Cortex of kidney (tissue), 1 donor: ENCODE measurements at places on chromosomes 3 and 15.

GRCh38 chr3:191775451-191776233, 314.7 kb downstream of the PYDC2 start:
- no peak for DNase-seq

DNA sequence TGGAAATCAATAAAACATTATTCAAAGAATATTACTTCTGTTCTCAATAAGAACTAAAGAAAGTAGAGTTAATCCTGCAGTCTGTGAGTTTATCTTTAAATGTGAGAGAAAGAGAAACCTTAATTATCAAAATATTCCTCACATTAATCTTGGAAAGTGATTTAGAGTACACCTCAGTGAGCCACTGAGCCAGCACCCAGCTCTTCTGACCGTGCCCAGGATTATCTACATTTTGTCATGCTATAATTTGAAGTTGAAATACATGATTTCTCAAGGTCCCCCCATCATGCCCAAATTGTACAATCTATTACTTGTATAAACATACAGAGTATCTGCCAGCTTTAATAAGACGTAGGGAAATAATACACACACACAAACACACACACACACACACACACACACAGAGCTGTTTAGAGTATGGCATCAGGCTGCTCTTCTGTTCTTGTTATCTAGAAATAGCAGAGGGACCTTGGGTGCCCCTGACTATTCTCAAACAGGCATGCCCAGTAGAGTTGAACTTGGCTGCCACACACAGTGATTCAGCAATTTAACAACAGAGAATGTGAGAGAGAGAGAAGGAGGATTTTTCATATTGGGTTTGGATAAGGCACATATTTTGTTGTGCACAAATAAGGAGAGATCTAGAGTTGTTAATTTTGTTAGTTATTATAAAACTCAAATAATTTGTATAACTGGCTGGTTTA, 74.4 kb downstream of the P2RY1 start:
- no peak for DNase-seq

DNA sequence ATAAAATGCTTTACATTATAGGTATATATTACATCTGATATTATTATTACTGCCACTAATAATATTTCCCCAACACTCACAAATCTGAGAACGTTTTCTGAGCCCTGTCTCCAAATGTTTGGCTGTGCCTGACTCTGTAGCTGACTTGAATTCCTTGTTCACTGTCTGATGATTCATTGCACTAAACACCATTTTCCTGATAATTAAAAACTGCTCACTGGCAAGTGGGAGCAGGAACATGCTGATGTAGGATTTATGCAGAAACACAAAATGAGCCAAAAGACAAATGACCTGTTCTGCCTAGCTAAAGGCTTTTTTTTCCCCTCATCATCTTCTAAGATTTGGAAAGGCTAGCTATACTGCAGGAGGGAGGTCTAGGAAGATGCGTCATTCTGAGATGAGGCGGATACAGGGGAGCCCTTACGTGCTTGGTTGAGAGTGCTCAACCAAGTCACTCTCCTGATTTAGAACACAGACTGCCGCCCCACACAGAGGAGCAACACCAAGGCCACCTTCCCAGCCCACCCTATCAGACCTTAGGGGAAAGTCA, 380.7 kb downstream of the EPHB1 start:
- DNase-seq, result no peak

GRCh38 chr15:87227846-87228245, 1028.7 kb downstream of the NTRK3 start:
- no peak for DNase-seq

GRCh38 chr3:134617608-134618477, 33.0 kb downstream of the KY start:
- DNase-seq, result no peak

GRCh38 chr15:94348084-94348483, 116.7 kb downstream of the MCTP2 start:
- no peak for DNase-seq

GRCh38 chr3:170778240-170779217, 91.5 kb downstream of the RPL22L1 start:
- no peak for DNase-seq

DNA sequence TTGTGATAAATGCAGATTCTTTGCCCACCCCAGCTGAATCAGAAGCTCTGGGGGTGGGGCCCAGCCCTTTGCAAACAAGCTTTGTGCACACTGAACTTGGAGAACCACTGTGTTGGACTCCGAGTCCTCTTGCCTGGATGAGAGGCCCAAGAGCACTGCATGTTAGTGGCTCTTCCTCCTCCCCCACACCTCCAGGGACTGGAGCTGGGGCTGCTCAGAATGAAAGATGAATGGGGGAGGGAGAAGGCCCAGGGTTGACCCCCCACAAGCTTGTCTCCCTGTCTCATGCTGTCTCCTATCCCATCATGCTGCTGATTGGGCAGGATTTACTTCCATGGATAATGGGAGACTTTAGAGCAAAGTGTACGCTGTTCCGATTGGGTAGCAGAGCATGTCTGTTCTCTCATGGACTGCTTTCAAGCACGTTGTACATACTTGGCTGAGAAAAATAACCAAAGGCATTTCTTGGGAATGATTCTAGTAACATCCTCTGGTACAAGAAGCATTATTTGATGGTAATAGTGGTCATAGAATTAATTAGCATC, 99.6 kb downstream of the PGPEP1L start:
- no peak for DNase-seq

- DNase-seq, result no peak
These were observed 761.7 kb downstream of the VGLL3 start for GRCh38 chr3:86229086-86229774.

- DNase-seq, result no peak
These were observed 29.2 kb downstream of the UBE2Q2 start for GRCh38 chr15:75872403-75872990.

DNA sequence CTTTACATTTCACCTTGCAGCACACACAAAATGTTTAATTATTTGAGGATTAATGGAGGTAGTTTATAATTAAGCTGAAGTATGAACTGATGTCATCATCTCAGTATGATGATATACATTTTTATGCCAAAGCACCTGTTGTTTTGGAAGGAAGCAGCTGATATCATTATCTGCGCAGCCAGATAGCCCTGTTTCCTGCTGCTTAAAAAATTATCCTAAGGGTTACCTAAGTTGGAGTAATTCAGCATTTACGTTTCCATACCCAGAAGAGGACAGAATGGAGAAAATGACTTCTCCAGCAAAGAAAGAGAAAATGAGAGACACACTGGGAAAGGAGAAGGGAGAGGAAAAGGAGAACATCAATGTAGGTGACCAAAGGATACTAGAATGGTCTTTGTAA, 370.3 kb upstream of the PLSCR5 start:
- DNase-seq, result no peak

DNA sequence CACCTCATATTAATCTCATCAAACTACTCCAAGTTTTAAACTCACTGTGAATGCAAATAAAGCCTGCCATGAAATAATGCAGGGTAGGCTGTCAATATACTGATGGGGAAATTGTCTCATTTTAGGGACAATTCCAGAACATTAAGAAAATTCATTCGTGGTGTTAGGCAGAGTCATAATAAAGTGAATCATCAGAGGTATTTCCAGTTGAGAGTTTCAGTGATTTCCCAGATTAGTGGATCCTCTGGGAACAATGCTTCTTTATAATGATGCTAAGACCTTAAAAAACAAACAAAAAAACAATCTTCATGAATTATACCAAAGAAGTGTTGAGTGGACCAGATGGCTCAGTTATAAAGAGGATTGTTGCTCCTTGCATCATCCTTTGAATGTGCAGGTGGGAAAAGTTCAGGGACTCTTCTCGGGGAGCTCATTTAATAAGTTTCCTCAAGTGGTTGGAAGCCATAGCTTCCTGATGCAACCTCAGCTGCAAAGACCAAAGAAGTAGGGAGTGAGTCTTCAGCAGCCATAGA, 360.9 kb upstream of the TRIM42 start:
- no peak for DNase-seq

DNA sequence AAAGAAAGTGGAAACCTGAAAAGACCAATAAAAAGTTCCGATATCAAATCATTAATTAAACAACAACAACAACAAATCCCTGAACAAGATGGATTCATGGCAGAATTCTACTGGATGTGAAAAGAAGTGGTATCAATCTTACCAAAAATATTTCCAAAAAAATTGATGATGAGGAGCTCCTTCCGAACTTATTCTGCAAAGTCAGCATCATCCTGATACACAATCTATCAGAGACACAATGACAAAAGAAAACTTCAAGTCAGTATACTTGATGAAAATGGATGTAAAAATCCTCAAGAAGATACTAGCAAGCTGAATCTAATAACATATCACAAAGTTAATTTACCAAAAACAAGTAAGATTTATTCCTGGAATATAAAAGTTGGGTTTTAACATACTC, 881.8 kb downstream of the SI start:
- no peak for DNase-seq

- no peak for DNase-seq
These were observed 21.3 kb upstream of the MAGEF1 start for GRCh38 chr3:184733181-184733580.

GRCh38 chr3:108053067-108053466, 37.8 kb downstream of the CD47 start:
- DNase-seq, result no peak

- no peak for DNase-seq
These were observed 183.4 kb upstream of the UBE2E2 start for GRCh38 chr3:23019596-23020300.

- DNase-seq, result no peak
These were observed 23.8 kb downstream of the RLBP1 start for GRCh38 chr15:89197503-89197971.

DNA sequence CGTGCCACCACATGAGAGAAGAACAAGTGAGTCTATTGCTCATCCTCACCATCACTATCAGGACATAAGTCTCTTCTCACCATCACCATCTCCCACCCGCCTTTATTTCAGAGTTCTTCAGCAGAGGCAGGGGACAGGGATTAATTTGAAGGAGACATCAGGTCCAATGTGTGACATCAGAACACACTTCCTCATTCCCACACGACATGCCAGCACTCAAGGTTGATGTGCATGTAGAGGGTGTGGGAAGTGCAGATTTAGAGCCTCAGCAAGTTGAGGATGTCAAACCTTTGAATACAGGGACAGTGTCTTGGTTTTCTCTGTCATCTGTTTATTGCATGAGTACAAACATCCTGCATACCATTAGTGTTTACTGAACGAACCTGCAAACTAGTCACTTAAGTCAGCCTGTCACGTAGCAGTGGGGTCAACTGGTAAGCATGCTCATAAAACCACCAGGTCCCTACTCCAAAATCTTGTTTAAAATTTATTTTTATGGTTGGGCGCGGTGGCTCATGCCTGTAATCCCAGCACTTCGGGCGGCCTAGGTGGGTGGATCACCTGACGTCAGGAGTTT, 104.4 kb downstream of the MYLK start:
- no peak for DNase-seq

GRCh38 chr3:16279010-16279801, 14.2 kb downstream of the OXNAD1 start:
- DNase-seq, result no peak
